Stimulated activated CD8-positive, alpha-beta memory T cell treated with anti-CD3 and anti-CD28 coated beads, Interleukin-7, amount 100 ng/mL, for 4 hours (primary cell): ENCODE measurements at places on chromosomes 7 and 10.

GRCh38 chr10:27816320-27816719 lies 70.7 kb upstream of the MKX start:
- no peak for DNase-seq

DNA sequence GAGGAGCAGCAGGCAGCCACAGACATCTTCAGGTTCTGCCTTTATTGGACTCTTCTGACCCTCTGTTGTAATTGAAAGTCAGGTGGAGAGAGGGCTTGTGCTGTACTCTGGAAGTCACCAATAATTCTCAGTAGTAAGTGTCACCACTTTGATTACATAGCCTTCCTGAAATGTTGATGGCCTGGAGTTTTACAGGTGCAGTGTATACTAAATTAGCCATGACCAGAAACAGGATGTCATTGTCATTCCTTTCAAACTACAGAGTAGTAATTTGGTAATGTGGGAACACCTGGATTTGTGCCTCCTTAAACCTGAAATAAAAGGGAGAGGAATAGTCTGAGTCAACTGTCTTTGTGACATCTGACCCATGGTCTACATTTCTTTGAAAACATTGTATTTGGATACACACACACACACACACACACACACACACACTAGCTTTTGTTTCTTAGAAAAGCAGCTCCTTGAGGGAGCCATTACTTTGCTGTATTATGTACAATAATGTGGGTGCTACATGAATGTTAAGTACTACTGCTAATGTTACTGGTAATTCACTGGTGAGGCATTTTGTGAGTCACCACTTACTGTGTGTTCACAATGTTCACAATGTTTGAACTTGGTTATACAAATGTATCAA lies 19.6 kb downstream of the ARL4A start:
- DNase-seq: no peak

DNA sequence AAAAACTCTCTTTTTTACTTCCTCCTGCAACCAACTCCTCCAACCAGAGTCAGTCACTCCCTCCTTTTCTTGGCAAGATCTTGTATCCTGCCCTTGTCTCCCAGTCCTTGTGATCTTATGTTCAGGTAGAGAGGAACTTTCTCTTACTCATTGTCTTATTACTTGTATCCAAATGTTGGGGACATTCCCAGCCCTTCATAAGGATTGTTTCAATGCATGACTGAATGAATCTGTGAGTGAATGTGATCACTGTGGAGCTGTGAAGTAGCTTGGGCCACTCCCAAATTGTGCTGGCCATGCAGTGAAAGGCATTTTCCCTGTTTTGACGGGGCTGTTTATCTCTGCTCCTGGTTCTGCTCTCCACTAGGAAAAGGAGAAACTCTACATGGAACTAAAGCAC lies 93.7 kb downstream of the CFAP58 start:
- DNase-seq: no peak

- peak; percentile 15 for DNase-seq
Observed at GRCh38 chr10:71964743-71965515, 734 bp downstream of the CHST3 start.

DNA sequence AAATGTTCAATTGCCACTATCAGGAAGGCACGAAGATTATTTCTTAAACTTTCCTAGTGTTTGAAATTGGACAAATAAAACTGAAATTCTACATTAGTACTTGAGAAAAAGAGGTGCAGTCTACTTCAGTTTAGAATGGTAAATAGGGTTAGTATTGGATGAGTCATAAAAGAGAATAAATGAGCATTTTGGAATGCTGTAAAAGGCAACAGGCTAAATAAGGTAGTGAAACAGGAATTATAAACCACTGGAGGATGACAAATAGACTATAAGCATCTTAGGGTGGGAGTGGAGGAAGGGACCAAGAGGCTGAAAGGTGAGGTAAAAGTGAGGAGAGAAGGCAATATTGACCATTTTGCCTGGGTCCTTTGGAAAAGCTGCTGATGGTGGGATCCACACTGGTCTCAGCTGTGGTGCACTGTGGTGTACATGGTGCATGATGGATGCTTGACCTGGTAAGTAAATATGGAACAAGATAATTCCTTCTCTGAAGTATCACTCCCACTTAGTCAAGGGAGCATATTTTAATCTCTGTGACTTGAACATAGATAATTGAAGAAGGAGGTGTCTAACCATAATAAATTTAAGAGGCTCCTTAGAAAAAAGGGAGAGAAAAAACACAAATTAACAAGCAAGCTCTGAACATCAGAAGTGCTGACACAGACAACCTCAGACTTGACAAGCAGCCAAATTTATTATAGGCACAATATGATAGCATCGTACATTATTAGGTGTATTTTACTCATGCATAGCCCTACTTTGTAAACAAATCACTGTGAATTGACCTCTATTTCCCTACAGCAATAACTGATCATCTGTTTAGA lies 76.4 kb upstream of the SCIN start:
- no peak for DNase-seq

DNA sequence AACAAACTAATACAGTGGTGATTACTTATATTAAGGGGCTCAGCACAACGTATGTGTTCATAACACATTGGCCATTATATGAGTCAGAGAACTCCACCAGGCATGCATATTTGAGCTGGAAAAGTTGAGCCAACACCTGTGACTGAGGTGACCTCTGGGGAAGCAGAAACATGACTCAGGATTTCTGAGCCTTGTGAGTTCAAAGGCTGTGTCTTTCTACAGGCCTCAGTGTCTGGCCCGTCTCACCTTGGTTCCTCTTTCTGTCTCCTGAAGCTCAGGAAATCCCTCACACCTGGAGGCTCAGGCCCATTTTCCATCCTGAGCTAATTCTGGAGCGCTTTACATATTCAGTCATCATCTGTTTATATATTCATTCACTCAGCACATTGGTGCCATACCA lies 230.9 kb upstream of the AGK start:
- no peak for DNase-seq

GRCh38 chr7:131149840-131150239 lies 177.8 kb upstream of the MKLN1 start:
- DNase-seq: no peak

DNA sequence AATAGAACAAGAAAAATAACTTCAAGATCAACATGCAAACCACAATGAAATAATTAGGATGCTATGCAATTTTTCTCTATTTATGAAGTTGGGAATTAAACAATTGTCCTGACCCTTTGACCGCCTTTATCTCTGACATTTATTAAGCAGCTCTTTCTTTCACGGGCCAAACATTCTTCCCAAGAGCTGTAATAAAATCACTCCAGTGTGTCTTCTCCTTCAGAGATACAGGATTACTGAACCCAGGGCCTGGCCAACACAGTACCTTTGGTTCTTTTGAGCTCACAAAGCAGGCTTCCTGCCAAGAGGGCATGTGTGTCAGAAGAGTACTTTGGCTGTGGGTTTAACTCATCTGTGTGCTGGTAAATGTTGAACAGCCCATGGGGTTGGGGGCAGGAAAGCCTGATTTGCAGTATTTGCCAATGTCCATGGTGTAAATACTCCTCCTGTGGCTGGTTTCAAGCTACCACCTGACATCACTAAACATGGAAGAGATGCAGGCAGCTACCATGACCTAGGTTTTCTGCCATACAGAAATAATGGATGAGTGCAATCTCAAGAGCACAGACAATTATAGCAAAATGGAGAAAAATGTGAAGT lies 121.7 kb downstream of the FANK1 start:
- no peak for DNase-seq

GRCh38 chr7:100521076-100521475 lies 17.9 kb upstream of the AGFG2 start:
- DNase-seq: no peak

GRCh38 chr10:46520941-46521340 lies 35.5 kb downstream of the GPRIN2 start:
- DNase-seq: no peak

GRCh38 chr7:80548840-80549530 lies 37.1 kb upstream of the GNAT3 start:
- DNase-seq: no peak

- DNase-seq: no peak
Observed at GRCh38 chr7:37916017-37916672, 472 bp downstream of the SFRP4 start.

GRCh38 chr7:140732416-140732815 lies 35.9 kb downstream of the NDUFB2 start:
- DNase-seq: no peak

- DNase-seq: no peak
Observed at GRCh38 chr7:103059471-103059870, 15.1 kb downstream of the FBXL13 start.

DNA sequence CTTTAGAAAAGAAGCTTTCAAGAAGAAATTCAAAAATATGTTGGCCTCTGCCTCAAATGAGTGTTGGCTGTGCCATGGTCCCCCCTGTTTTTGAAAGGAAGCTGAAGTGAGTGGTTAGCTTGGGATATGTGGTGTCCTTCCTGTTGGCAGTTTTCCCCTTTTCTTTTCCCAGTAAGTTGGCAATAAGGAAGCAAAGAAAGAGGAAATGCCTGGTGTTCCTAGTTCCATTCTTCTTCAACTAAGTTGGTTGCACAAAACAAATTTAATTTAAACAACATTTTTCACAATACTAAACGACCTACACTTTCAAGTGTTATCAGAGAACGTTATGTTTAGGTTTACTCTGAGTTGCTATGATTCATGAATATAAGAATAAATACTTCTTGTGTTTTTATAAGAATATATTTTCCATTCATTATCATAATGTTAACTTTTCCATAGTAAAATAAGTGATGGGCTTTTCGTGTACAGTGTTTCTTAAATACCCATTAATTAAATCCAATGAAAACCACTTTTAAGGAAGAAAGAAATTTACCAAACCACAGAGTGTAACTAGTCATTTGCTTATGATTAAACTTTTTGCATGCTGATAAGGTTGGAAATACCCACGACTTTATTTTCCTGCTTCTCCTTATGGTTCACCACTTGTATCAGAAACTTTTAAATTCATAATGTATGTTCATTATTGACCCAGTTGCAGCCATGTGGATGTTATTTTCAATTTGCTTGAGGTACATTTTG lies 7.7 kb downstream of the HDAC9 start:
- DNase-seq: no peak

DNA sequence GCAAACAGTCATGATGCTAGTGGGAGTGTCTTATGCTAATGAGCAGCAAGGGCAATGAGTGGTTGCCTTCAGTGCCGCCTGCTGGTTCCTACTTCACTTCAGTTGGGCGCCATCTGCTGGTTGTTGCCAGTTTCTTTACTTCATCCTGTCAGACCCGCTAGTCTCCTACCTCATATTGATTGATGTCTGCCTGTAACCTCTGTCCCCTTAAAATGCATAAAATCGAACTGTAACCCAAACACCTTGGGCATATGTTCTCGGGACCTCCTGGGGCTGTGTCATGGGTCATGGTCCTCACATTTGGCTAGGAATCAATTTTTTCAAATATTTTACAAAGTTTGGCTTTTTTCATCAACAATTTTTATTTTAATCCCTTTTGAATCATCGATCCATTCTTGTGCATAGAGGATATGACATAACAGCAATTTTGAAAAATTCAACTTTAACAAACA lies 62.8 kb upstream of the C7orf33 start:
- DNase-seq: peak; percentile 76

DNA sequence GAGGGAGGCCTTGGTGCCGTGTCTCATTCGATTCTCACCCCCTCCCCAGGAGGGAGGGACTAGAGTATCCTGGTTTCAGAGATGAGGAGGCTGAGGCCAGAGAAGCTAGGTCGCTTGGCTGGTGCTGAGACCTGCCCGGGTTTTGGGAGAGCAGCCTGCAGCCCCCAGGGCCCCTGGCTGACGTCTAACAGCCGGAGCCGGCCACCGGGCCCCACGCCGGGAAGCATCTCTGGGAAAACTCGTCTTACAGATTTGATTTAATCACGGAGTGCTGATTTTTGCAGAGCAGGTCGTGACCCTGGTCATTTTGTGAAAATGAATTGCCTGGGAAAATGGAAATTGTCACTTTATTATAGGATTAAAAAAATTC lies 97.5 kb downstream of the MICALL2 start:
- no peak for DNase-seq

- DNase-seq: no peak
Observed at GRCh38 chr10:66811211-66811610, 114.6 kb upstream of the LRRTM3 start.

GRCh38 chr7:47449810-47450590 lies 131.9 kb downstream of the TNS3 start:
- no peak for DNase-seq

DNA sequence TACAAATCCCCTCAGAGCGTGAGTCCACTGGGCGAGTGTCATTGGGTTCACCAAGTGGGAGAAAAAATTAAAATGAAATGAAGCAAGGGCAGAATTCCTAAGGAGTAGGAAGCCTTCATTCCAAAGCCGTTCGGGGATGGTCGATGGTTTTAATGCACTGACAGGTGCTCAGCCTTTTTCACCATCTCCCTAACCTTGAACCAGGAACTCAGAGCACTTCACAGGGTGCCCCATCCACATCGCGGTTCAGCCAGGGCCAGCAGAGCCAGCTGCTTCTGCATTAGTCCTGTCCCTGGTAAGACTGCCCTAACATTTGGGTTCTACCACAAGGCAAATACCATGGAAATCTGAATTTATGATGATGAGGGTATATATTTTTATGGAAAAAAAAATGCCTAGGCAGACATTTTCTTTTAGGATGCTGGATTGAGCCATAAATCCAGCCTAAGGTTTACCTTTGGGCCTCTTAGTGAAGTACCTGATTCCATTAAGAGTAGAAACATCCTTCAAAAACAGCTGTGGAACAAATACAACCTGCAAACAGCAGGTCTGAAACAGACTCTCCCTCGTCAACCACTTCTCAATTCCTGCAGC lies 203.5 kb upstream of the RNF32 start:
- no peak for DNase-seq

- no peak for DNase-seq
Observed at GRCh38 chr10:124180947-124181549, 87.7 kb upstream of the CHST15 start.
